Left hindlimb (tissue), 1 donor: ENCODE measurements at places on chromosomes 6 and 20.
A peak's percentile ranks its signal among the peaks of the same experiment; 100 is the strongest.

- DNase-seq: no peak
Measured at GRCh38 chr6:86152546-86152945, 509.9 kb upstream of the SYNCRIP start.

DNA sequence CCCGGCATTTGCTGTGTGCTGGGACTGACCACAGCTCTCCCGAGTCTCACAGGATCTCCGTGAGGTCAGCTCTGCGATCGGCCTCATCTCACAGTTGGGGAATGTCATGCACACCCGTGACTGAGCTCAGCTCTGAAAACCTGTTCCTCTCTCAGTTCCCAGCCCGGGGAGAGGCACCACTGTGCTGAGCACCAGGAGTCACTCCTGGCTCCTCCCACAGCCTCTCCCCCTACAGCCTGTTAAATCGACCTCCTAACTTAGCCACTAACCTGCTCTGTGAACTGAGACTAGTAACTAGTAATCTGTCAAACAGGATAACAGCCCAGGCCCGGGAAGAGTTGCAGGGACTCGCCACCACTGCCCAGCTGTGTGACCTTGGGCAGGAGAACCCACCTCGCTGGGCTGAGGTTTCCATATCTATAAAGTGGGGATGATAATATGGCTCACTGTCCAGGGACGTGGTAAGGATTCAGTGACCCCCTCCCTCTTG, 20.1 kb upstream of the NOL4L start:
- no peak for DNase-seq

GRCh38 chr6:106360989-106361430, 493 bp downstream of the CRYBG1 start:
- DNase-seq: peak; percentile 26

DNA sequence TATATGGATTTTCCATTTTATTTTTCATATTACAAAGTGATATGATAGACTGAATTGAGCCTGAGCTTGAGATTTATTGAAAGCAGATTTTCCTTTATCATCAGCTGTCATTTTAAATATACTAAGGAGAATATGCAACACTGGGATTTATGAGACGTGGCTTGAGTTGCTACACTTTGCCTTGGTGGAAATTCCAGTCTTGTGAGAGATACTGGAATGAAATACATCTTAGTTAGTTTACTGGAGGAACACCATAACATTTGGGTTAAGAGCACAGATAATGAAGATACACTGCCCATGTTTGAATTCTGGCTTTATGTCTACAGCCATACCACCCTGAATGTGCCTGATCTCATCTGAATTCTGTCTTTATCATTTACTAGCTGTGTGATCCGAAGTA, 86.5 kb upstream of the IFNGR1 start:
- no peak for DNase-seq

DNA sequence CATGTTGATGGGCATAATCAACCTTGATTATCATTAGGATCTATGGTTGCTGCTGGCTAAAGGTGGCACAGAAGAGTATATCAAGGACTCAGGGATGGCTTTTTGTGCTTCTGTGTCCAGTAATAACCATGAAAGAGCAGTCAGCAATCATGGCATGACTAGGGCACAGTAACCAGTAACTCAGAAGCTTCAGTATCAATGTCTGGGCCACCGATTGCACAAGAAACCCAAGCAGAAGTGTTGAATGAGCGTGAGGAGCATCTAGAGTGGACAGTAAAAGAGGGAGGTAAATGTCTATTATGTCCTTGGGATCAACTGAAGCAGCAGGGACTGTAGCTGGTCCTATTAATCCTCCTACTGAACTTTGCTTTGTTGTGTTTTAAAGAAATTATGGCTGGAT, 81.5 kb upstream of the F13A1 start:
- no peak for DNase-seq

DNA sequence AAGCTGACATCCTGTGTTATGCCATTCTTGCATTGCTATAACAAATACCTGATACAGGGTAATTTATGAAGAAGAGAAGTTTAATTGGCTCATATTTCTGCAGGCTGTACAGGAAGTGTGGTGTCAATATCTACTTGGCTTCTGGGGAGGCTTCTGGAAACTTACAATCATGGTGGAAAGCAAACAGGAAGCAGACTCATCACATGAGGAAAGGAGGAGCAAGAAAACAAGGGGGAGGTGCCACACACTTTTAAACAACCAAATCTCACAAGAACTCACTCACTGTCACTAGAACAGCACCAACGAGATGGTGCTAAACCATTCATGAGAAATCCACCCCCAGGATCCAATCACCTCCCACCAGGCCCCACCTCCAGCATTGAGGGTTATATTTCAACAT, 143.1 kb upstream of the GGTLC1 start:
- DNase-seq: no peak

DNA sequence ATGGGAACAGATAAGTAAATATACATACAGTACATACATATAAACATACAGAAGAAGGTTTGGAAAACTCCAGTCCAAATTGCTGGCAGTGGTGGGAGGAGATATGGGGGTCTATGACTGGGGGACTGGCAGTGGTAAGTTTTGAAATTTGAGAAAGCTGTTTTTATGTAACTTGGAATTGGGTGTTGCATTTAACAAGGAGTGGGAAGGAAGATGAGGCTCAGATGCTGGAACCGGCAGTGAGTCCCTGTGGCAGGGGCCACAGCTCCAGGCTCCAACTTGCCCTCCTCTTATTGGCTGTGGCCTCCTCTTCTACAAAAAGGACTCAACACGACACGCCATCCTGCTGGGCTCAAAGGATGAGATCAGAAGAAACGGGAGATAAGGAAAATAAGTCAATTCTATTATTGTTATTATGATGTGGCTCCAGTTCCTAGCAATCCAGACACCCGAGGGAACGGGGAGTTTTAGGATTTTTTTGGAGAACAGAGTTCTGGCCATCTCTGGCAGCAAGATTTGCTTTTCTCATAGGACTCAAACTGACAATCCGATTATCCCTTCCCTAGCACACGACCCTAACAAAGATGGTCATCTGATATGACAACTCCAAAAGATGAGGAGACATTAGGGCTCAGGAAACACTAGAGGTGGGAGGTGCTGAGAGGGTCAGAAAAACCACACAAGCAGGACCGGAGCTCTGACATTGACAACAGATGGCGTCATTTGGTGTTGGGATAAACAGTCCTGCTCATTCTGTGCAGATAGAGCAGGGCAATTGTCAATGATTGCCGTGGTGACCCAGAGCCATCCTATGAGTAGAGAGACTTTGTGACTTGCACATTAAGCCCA, 6.0 kb upstream of the TGM2 start:
- DNase-seq: no peak

- DNase-seq: no peak
Measured at GRCh38 chr6:36443471-36444428, 950 bp downstream of the KCTD20 start.

DNA sequence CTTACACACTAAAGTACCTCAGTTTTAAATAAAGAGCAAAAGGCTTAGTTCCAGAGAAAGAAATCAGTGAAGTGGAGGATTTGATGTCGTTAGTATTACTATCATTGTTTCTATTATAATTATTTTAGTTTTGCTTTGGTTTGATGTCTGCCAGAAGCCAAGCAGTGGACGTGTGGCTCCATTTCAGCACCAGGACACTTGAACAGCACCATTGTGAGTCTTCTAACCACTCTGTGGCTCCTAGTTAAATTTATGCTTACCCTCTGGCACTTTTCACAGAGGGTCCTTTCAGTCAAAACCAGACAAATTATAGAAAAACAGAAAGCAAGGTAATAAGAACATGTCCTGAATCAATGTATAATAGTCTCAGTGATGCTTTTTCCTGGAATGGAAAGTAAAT, 3.4 kb downstream of the COL9A1 start:
- DNase-seq: no peak

DNA sequence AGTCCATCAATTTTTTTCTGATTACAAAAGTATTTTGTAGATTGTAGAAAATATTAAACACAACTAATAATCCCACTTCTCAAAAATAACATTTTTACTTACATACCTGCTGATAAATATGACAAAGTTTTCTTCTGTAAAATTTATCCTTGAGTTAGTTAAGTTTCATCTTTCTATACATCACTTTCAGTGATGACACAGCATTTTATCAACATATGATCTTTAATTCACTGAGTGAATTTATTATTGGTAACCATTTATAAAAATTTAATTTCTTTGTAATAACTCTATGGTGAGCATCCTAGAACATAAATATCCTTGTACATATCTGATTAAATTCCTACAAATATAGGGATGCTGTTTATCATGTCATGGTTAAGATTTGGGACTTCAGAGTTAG, 385.0 kb upstream of the SLC35B3 start:
- no peak for DNase-seq

DNA sequence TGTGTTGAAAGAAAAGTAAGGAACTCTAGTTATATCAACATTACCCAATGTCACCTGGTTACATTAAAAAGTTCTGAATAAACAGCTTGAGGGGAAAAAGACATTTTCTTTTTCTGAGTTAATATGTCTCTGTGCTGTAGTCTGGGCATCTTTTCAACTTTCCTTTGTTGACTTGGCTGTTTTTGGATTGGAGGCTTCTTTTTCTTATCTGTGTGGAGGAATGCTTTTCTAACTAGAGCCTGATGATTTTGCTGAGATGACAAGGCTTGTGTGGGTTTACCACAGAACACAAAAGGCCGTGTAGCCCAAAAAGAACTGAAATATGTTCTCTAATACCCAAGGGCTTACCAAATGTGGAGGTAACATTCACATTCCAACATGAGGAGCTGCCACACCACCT, 161.8 kb downstream of the KCNQ5 start:
- no peak for DNase-seq

DNA sequence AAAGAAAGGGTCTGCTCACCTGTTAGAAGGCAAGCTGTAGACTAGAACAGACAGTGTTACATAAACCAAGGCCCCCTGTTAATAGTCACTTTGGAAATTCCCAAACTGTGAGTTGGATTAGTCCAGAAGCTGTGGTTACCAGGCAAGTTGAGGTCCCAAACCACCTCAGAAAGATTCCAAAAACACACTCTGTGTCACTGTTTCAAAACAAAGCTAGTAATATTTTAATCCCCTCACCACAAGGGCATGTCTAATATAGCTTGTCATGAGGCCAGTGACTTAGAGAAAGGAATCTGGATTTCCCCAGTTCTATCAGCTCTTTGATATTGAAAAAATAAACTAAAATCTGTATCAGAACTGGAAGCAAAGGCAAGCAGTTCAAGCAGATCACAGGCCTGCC, 244.6 kb downstream of the HAO1 start:
- DNase-seq: no peak

- no peak for DNase-seq
Measured at GRCh38 chr6:161463071-161463470, 189.2 kb upstream of the AGPAT4 start.

DNA sequence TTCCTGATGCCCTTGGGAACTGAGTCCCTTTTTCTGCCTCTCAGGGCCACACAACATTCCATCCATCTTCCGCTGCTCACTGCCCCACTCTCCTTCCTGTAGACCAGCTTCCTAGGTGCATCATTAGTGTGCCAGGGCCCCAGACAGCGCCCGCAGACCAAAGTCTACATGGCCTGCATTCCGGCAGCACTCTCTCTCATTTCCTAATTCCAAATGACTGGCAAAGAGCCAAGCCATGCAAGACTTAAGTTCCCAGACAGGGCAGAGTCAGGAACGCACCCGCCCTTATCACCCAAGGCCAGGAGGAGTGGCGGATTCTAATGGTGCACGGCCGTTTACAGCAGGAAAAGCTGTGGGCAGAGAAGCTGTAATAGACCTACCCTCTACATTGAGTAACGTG, 159.8 kb upstream of the ARID1B start:
- no peak for DNase-seq

DNA sequence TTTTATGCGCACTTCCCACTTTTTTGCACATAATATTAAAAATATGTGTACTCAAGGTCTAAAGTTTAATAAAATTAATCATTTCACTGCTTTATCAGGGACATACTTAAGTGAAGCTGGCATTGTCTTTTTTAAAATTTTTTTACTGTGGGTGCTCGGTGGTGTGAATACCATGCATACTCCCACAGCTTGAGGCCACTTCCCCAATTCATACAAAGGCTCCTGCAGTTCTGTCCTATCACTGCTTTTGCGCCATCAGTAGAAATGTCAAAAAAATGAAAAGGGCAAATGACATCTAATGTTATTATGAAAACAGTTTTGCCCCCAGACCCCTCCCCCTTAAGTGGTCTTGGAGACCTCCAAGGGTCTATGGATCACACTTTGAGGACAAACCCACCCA, 464.1 kb upstream of the ARID1B start:
- DNase-seq: no peak
